ENCODE measurements at places on chromosomes 1 and 21.

DNA sequence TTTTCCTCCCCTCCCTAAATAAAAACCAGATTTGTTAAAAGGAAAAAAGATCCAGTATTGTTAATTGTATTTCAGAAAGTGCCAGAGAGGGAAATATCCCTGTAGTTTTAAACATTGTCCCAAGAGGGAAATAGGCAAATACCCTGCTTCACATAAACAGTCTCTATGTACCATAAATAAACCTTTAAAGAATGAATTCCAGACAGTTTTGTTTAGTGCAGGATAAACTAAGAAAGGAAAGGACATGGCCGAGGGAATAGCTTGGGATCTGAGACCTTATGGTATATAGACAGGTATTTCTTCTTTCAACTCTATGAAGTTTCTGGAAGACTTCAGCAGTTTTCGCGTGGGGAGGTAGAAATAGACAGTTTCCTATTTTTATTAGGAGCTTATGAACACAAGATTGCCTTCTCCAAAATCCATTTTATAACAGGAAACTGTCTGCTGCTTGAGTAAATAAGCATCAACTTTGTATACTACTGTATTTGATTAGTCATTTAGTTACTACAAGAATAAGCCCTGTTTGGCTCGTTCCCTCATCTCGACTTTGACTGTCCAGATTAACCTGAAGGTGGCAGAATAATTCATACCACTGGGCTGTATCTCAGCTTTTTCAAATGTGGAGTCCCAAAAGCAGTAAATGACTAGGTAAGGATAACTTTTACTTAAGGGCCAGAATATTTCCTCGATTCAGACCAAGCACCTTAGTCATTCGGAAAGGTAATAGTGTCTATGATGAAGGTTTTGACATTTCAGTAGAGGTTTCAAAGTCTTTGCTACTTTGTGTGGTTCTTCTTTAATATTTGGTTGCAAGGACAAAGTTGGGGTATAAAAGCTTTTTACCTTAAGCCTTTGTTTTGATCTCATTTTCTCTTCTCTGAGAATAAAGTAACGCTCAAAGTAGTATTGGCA lies 177.5 kb downstream of the VPS13D start:
- DNase-seq: no peak

GRCh38 chr1:218852527-218852926 lies 321.2 kb upstream of the LYPLAL1 start:
- no peak for DNase-seq

GRCh38 chr1:180301135-180301742 lies 71.2 kb downstream of the LHX4 start:
- DNase-seq: no peak

DNA sequence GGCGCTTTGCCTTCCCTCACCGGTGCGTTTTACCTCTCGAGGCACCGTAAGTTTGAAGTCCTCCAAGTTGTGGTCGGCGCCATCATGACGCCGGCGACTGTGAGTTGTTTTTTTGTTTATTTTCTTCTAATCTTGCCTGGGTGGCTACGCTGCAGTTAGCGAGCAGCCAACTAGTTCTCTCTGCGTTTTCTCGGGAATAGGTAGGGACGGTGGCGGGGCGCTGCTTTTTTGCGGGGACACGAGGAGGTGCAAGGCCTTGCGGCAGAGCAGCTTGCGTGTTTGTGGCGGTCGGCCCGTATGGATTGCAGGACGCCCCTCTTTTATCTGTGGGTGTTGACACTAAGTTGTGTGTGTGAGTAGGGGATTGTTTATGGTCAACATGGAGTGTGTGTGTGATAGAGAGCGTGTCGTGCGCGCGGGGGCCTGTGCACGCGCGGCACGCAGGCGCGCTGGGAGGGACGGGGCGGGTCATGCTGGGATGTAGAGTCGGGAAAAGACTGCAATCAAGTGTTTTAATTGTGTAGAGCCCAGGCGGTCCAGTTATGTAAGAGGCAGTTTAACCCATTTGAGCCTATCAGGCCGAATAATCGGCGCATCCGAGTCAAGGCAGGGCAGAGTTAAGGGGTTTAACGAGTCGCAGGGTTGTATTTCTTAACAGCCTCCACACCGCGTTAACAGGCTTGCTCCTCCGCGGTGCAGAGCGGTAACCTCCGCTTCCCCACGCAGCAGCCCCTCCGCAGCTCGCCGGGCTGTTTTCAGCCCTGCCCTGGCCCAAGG lies 1.2 kb upstream of the NEGR1 start:
- DNase-seq: no peak

- no peak for DNase-seq
Measured at GRCh38 chr1:8652467-8653046, 164.9 kb downstream of the RERE start.

DNA sequence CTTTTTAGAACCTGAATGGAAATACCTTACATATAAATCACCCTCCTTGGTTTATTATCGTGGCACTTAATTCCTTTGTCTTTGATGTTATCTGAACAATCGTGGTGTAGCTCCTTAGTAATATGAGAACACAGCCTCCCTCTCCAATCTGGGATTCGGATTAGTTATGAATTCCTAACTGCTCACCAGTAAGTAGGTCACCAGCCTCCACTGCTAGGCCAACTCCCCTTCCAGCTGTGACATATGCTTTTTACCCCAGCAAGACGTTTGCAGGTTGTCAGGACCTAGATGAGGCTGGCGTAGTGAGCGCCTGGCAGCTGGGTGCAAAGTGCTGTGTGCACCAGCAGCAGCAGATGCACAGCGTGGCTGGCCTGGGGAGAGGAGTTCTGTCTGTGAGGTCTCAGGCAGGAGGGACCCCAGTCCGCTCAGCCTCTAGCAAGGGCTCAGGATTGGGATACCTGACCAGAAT lies 38.2 kb downstream of the NTPCR start:
- DNase-seq: no peak

DNA sequence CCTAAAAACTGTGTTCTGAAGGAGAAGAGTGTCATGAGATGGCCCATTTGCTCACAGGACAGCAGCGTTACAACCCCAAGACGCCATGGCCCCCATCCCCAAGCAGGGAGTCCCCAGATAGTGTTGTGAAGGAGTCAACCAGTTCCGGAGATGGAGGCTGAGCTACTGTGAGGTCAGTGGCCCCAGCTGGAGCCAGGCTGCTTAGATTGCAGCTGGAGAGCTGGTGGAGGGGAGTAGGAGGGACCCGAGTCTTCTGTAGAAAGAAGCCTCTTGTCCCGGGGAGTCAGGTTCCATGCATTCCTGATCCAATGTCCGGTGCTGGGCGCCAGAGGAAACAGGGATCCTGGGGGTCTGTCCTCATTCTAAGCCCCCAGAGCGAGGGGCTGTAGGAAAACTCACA lies 93.5 kb upstream of the SIM2 start:
- no peak for DNase-seq

GRCh38 chr1:83900524-83900923 lies 98.4 kb downstream of the TTLL7 start:
- no peak for DNase-seq

- DNase-seq: no peak
Measured at GRCh38 chr1:61975638-61976037, 219.0 kb upstream of the L1TD1 start.

DNA sequence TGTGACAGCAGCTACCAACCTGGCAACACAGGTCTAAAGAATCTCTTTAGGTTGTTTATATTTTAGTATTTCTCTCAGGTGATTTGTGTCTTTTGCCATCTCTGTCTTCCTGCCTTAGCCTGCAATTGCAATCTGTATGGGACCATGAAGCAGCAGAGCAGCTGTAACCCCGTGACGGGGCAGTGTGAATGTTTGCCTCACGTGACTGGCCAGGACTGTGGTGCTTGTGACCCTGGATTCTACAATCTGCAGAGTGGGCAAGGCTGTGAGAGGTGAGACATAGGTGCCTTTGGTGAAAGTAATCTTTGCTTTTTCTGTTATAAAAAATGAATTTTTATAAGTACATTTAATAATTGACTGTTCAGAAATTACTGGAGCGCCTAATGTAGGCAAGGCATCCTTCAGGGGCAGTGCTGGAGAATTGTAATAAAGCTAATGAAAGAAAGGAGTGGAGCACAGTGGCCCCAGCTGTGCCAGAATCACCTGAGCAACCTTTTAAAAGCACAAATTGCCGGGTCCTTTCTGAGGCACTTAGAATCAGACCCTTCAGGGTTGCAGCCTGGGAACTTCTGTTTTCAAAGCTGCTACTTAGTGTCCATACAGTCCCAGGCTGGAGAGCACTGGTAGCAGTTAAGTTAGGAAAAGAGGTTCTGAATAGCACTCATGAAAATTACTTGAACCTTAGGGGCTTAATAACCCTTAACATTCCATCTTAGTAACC lies 60.6 kb upstream of the LAMC2 start:
- DNase-seq: no peak

GRCh38 chr1:35854989-35855700 lies 27.9 kb upstream of the AGO1 start:
- no peak for DNase-seq

- DNase-seq: no peak
Measured at GRCh38 chr1:199946305-199947155, 81.0 kb upstream of the NR5A2 start.

GRCh38 chr1:40633523-40633922 lies 32.0 kb downstream of the RIMS3 start:
- no peak for DNase-seq

DNA sequence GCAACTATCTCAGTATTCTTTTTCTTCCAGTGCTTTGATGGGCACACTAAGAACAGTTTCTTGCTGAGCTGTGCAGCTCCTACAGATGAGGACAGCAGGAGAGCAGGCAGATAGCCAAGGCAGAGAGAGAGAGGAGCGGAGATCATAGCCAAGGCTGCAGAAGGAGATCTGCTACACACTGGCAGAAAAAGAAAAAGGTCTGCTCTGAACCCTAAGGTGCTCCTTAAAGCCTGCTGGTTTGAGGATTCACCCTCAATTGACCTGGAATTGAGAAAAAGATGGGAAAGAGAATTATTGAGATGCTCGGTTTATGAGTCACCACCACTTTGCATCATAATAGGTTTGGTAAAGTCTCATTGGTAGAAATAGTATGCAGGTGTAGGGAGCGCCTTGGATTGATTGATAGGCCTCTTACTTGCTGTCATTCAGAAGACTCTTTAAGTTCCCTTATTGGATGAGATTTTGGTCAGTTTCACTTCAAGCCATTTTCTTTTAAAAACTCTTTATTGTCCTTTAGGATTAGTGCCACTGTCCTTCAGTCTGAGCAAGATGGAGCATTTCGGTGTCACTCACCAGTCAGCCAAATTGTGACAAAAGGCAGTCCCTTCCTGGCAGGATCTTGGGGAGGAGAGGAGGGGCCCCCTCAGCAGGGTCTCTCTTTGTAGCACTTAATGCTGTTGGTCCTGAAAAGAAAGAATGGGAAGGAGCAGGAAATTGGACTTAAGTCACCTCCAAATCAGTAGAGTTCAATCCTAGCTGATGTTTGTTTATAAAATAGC lies 685.0 kb downstream of the ADGRL2 start:
- DNase-seq: no peak

All from esophagus squamous epithelium (tissue), 5 donors.